ENCODE measurements at places on chromosomes 5 and 9.
A peak's percentile ranks its signal among the peaks of the same experiment; 100 is the strongest.

GRCh38 chr9:13022756-13023155, 247.9 kb downstream of the LURAP1L start:
- DNase-seq, result no peak

DNA sequence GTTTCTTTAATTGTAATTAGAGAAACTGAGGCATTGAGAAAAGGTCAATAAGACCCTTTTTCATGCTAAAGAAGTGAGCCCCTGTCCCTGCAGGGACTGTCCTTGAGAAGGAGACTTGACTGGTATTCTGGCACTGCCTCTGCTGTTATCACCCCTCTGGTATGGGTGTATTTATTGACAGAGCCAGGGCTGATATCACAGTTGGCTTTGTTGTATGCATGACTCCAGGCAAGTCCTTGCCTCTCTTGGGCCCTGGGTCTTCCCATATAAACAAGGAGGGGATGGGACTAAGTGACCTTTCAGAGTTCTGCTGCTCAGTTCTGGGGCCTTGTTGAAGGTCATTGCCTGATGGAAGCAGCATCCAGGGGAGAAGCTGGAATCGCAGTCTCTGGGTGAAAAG, 71.8 kb upstream of the PPARGC1B start:
- no peak for DNase-seq

GRCh38 chr9:95078939-95079338, 238.6 kb downstream of the FANCC start:
- no peak for DNase-seq

GRCh38 chr9:118984607-118985006, 384.6 kb downstream of the BRINP1 start:
- DNase-seq, result peak; percentile 96

- DNase-seq, result no peak
These were observed 59.2 kb upstream of the CDH10 start for GRCh38 chr5:24703934-24704333.

DNA sequence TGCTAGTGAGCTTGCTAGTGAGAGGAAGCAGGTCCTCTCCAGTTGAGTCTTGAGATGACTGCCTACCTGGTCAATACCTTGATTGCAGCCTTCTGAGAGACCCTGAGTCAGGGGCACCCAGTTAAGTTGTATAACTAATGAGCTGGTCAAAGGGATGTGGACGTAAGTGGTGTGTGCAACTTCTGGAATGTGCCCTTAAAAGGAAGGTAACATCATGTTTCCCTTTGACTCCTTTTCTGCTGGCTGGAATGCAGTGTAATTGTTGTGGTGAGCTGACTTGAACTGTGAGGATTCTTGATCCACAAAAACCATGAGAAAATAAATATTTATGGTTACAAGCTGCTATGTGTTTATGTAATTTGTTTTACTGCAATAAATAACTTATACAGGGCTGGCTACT, 2.4 kb upstream of the SNX2 start:
- DNase-seq, result no peak

GRCh38 chr5:143957455-143957854, 145.5 kb downstream of the HMHB1 start:
- no peak for DNase-seq

GRCh38 chr9:129598089-129598596, 22.8 kb downstream of the C9orf50 start:
- no peak for DNase-seq

GRCh38 chr5:107470295-107470582, 200.5 kb downstream of the EFNA5 start:
- no peak for DNase-seq

GRCh38 chr9:122144836-122145591, 14.6 kb downstream of the NDUFA8 start:
- peak; percentile 11 for DNase-seq

GRCh38 chr9:116027511-116027910, 126.1 kb upstream of the PAPPA start:
- DNase-seq, result no peak

DNA sequence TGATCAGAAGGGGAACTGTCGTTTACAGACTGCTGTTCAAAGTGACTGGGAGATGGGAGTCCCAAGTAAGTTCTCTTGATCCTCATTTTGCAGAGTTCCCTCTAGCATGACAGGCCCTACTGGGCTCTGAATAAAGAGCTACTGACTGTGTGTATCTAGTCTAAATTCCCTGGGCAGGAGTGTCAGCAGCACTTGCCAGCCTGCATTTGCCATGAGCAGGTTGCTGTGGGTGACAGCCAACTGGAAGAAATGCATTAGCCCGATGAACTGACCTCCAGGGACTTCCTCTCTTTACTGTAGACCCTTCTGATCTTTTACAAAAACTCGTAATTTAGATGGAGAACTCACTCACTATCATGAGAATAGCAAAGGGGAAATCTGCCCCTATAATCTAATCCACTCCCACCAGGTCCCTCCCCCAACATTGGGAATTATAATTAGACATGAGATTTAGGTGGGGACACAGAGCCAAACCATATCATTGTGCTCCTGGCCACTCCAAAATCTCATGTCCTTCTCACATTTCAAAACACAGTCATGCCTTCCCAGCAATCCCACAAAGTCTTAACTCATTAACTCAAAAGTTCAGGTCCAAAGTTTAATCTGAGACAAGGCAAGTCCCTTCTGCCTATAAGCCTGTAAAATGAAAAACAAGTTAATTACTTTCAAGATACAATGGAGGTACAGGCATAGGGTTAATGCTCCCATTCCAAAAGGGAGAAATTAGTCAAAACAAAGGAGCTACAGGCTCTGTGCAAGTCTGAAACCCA, 78.9 kb upstream of the CXCL14 start:
- no peak for DNase-seq

DNA sequence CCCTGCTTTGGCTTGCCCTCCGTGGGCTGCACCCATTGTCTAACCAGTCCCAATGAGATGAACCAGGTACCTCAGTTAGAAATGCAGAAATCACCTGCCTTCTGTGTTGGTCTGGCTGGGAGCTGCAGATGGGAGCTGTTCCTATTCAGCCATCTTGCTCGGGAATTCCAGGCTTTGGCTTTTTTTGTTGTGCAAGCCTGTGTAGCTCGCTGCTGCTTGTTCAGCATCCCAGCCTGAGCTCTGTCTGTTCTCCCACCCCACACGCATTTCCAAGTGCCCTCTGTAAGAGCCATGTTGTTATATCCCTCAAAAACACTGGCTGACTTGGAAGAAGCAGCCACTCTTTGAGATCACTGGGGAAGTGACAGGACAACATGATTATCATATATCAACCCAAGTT, 101.6 kb upstream of the DPYSL3 start:
- no peak for DNase-seq

GRCh38 chr5:87184605-87185004, 83.1 kb upstream of the RASA1 start:
- DNase-seq, result no peak

DNA sequence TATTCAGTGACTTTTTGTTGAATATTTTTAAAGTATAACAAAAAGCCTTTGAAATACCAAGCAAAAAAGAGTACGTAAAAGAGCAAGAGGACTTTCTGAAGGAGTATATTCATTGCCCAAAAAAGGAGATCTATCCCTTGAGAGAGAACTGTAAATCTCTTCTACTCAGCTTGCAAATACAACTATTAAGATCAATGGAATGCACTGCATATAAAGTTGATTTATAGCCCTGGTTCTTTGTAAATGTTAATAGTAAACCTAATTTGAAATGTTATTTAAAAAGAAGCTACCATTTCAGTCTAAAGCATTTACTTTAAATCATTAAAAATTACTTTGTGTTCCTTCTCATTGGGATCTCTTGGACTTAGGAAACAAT, 168.1 kb downstream of the PDE4D start:
- DNase-seq, result no peak

GRCh38 chr5:75199071-75199470, 37.6 kb downstream of the ANKRD31 start:
- DNase-seq, result no peak

DNA sequence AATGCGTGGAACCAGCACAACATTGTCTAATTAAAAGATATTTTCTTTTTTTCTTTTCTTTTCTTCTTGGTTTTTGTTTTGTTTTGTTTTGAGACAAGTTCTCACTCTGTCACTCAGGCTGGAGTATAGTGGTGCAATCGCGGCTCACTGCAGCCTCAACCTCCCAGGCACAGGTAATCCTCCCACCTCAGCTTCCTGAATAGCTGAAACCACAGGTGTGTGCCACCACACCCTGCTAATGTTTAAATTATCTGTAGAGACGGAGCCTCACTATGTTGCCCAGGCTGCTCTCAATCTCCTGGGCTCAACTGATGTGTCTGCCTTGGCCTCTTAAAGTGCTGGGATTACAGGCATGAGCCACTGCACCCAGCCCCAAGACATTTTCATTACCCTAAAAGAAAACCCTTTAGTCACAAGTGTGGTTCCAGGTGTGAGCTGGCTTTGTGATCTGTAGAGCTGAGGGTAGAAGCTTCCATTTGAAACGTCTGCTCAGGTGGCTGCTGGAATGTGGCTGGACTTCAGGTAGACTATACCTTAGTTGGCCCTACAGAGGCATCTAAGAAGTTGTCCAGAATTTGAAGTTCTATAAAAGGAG, 19.1 kb upstream of the NEK6 start:
- no peak for DNase-seq

DNA sequence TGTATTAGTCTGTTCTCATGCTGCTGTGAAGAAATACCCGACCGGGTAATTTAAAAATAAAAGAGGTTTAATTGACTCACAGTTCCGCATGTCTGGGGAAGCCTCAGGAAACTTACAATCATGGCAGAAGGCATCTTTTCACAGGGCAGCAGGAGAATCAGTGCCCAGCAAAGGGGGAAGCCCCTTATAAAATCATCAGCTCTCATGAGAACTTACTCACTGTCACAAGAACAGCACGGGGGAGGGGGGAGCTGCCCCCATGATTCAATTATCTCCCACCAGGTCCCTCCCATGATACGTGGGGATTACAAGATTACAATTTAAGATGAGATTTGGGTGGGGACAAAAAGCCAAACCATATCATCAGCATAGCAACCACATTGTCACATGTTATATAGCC, 102.5 kb downstream of the GPBP1 start:
- no peak for DNase-seq

- peak; percentile 98 for DNase-seq
These were observed at the start of gene UBE2B for GRCh38 chr5:134370871-134371833. TSS of gene UBE2B (plus strand) at chr5:134371569. CDS start at chr5:134371596, 27 bp downstream.

- no peak for DNase-seq
These were observed 2.9 kb downstream of the FAM13B start for GRCh38 chr5:138029944-138030343.

GRCh38 chr5:158224253-158224652, 365.3 kb upstream of the CLINT1 start:
- no peak for DNase-seq

DNA sequence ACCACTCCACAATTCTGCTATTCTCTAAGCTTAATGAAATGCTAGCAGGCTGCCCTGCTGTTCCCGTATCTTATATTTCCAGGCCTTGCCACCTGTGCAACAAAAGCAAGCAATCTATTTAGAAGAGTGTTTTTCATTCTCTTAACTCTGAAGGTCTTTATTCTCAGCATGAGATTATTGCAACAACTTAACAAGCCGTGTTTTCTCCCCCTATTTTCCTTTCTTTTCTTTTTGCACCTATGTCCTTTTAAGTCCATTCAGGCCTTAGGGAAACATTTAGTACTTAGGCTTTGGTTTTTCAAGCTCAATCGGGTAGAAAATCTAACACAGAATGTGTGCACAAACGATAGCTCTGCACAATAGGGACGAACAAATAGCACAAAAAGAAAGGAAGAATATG, 89.6 kb upstream of the DMRTA1 start:
- no peak for DNase-seq

DNA sequence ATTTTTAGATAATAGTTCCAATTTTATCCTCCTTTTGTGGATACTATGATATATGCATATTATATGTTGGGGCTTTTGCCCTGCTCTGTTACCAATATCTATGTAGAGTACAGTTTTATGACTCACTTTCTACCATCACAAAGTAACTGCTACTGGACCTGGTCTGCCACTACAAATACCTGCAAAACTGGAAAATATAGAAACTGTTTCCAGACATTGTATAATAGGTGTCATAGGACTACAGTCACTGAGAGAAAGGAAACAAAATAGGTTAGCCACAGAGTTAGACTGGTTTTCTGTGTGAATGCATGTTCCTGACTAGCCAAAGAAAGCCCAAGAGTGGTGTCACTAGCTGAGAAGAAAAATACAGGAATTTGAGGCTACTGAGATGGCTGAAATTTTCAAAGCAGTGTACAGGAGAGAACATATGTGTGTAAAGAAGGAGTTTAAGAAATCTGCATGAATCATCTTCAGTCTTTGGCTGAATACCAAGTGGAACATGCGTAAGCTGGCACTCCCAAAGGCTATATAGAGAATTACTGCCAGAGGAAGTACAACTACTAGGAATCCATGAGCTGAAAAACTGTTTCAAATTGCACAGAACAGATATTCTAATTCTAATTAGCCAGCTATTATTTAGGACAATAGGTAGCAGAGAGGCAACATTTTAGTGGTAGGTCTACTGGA, 29.0 kb upstream of the FAM174A start:
- no peak for DNase-seq

DNA sequence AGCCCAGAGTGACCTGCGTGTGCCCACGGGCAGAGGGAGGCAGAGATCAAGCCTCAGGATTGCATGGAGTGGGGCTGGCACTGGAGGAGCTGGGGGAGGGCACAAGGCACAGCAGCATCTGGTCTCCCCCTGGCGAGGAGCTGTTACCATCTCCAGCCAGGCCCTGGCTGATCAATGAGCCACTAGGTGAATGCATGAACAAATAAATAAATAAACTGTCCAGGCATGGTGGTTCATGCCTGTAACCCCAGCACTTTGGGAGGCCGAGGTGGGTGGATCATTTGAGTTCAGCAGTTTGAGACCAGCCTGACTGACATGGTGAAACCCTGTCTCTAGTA, 14.3 kb upstream of the PSMB7 start:
- no peak for DNase-seq

DNA sequence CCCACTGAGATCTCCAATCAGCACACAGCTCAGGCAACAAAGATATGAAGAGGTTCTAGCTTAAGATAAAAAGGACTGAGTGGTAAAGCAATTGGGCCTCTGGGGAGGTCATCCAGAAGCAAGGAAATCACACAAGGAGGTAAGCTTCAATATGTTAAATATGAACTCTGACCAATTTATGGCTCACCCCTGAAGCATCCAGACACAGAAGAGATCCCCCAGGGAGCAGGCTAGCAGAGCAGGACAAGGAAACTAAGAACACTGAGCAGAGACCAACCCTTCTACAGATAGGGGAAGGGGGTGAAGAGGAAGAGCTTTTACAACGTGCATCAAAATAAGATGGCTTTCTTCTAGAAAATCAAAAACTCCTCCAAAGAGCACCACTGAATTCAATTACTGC, 616.2 kb downstream of the DNAH5 start:
- DNase-seq, result no peak
